Ovary (tissue), 10 donors: ENCODE measurements at places on chromosomes 12 and 14. TPM values are rescaled to one million over a fixed set of nuclear protein-coding genes. Genes with fewer than 3 reads are reported as not detected.

Gene NELL2
- polyA plus RNA-seq, result 1.7 TPM

Gene CLEC4D
- polyA plus RNA-seq, result 0.05 TPM

Gene ZNF219
- polyA plus RNA-seq, result 31.0 TPM

Gene GPRC5D
- 0.22 TPM for polyA plus RNA-seq

Gene PARP11
- polyA plus RNA-seq, result 11.8 TPM

Gene PPP1R36
- polyA plus RNA-seq, result 0.68 TPM

Gene TMEM253
- 0.40 TPM for polyA plus RNA-seq

Gene CPNE6
- 0.55 TPM for polyA plus RNA-seq

Gene SERPINA1
- polyA plus RNA-seq, result 1.9 TPM

DNA sequence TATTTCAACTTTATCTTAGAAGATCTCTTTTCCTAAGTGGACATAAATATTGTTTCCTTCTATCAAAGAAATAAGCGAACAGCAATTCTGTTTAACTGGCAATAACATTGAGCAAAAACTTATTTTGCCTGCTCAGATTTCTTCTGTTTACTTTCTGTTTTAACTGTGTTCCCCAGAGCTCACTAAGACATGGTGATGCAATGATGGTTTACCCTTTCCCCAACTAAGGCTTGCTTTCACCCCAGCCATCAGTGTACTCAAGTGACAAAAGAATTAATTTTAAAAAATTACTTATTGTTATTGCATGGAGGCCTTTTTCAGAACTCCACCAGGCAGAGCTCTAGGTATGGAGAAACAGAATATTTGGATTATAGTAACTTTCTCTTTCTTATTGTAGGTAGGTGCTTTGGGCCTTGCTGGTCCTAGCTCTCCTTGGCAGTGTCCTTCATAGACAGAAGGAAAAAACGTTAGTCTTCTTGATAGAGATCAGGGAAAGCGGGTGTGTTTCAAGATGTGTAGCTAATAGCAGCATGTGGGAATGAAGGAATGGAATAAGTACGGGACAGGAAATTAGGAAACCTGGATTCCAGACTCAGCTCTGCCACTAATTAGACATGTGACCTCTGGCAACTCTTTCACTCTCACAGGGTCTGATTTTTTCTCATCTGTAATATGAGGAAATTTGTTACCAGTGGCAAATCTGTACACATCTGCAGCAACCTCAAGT is 14.6 kb upstream of the DDHD1 start:
- H3K27ac ChIP-seq, result no peak overlapping the region
- no peaks in the 10 kb centered on the region for H3K27me3 ChIP-seq
- no peak overlapping the region for H3K4me3 ChIP-seq
- no peaks in the 10 kb centered on the region for H3K36me3 ChIP-seq
- H3K4me1 ChIP-seq, result no peaks in the 10 kb centered on the region
- no peak for DNase-seq

GRCh38 chr14:85934886-85935254 is 404.9 kb downstream of the FLRT2 start:
- no peaks in the 10 kb centered on the region for H3K27me3 ChIP-seq
- H3K27ac ChIP-seq, result no peak overlapping the region
- DNase-seq, result no peak
- H3K4me1 ChIP-seq, result no peaks in the 10 kb centered on the region
- peak overlapping the region; percentile 2 for H3K4me3 ChIP-seq

- no peak overlapping the region for H3K4me3 ChIP-seq
- no peaks in the 10 kb centered on the region for H3K36me3 ChIP-seq
- H3K27ac ChIP-seq, result no peak overlapping the region
Observed at GRCh38 chr14:51318813-51319597, 79.0 kb downstream of the TMX1 start.

DNA sequence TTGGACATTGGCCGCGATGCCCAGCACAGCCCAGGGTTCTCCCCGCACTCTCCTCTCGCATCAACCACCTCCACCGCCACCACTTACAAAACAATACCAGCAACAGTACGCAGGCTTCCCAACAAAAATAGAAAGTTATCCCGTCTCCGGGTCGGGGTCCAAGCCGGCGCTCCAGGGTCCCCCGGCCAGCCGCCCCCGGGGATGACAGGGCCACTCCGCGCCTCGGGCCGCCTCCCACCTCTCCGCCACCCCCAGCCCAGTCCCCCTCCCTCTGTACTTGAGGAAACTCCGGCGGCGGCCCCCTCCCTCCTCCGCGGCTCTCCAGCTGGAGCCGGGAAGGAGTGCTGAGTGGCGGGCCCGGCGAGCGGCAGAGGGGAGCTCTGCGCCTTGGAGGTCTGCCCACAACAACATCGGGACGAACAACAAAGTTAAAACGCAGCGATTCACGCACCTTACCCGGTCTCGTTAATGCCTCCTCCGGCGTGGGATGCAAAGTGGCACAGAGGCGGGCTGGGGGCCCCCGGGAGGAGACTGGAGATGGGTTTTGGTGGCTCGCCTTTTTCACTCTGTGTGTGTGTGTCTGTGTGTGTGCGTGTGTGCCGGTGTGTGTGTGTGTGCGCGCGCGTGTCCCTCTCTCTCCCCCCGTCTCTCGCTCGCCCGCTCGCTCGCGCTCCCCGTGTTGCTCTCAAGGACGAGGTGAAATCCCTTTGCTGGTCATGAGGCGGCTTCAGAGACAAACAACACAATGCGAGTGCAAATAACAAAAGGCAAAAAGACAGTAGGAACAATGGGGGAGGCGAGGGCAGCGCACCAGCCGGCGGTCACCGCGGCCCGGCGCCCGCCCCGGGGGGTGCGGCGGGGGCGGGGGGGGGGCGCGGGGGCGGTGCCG is 386.8 kb downstream of the BCAT1 start:
- H3K27ac ChIP-seq, result peak overlapping the region; percentile 84
- no peaks in the 10 kb centered on the region for H3K36me3 ChIP-seq
- H3K27me3 ChIP-seq, result no peaks in the 10 kb centered on the region
- peak overlapping the region; percentile 74 for H3K4me3 ChIP-seq
- DNase-seq, result peak; percentile 85
- peaks cover 2% of the 10 kb centered on the region for H3K4me1 ChIP-seq

- DNase-seq, result no peak
- no peaks in the 10 kb centered on the region for H3K36me3 ChIP-seq
- no peaks in the 10 kb centered on the region for H3K27me3 ChIP-seq
- no peaks in the 10 kb centered on the region for H3K4me1 ChIP-seq
- no peak overlapping the region for H3K4me3 ChIP-seq
- no peak overlapping the region for H3K27ac ChIP-seq
Observed at GRCh38 chr14:104101651-104102281, 16.3 kb downstream of the ASPG start.

- no peaks in the 10 kb centered on the region for H3K27me3 ChIP-seq
- no peaks in the 10 kb centered on the region for H3K36me3 ChIP-seq
- H3K4me3 ChIP-seq, result no peak overlapping the region
- H3K4me1 ChIP-seq, result no peaks in the 10 kb centered on the region
- H3K27ac ChIP-seq, result no peak overlapping the region
Observed at GRCh38 chr14:94394025-94394493, 5.7 kb upstream of the SERPINA1 start.

- no peak overlapping the region for H3K4me3 ChIP-seq
- DNase-seq, result no peak
- H3K4me1 ChIP-seq, result peaks cover 4% of the 10 kb centered on the region
- H3K36me3 ChIP-seq, result no peaks in the 10 kb centered on the region
Observed at GRCh38 chr14:99657645-99658155, 12.8 kb downstream of the HHIPL1 start.

- H3K27ac ChIP-seq, result no peak overlapping the region
- no peaks in the 10 kb centered on the region for H3K4me1 ChIP-seq
- no peak overlapping the region for H3K4me3 ChIP-seq
- H3K27me3 ChIP-seq, result no peaks in the 10 kb centered on the region
- no peaks in the 10 kb centered on the region for H3K36me3 ChIP-seq
Observed at GRCh38 chr12:22084852-22085251, 38.8 kb downstream of the CMAS start.

DNA sequence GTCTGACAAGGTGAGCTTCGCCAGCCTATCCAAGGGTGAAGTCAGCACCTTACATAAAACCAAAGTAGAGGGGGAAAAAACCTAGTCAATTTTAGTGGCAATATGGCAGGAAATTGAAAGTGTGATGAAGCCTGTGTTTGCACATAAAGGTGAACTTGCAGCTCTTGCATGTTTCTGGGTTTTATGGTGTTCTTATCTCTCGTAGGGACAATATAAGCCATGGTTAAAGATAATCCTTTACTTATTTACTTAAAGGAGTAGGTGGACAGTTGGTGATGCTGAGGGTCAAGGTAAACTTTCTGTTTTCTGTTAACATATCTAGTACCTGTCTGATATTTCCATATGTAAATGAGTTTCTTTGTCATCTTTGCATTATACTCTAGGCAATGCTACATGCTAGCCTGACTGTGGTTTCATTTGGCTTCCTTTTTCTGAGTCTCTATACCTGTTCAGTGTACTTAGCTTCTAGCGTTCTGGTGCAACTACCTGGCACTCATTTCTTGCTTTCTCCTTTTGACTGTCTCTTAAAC is 32.8 kb downstream of the CCDC91 start:
- no peak overlapping the region for H3K27ac ChIP-seq
- H3K36me3 ChIP-seq, result no peaks in the 10 kb centered on the region
- no peak overlapping the region for H3K4me3 ChIP-seq
- no peak for DNase-seq
- no peaks in the 10 kb centered on the region for H3K27me3 ChIP-seq
- no peaks in the 10 kb centered on the region for H3K4me1 ChIP-seq

DNA sequence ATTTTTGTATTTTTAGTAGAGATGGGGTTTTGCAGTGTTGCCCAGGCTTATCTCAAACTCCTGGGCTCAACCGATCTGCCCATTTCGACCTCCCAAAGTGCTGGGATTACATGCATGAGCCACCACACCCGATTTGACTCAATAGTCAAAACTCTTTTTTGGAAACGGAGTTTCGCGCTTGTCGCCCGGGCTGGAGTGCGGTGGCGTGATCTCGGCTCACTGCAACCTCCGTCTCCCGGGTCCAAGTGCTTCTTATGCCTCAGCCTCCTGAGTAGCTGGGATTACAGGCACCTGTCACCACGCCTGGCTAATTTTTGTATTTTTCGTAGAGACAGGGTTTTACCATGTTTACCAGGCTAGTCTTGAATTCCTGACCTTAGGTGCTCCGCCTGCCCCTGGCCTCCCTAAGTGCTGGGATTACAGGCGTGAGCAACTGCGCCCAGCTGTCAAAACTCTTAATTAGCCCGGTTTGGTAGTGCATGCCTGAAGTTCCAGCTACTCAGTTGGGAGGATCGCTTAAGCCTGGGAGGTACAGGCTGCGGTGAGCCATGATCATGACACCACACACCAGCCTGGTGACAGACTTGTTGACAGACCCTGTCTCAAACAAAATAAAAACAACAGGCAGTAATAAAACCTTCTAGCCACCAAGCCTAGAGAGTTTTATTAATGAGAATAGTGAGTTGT is 12.4 kb downstream of the MED21 start:
- DNase-seq, result no peak
- H3K27ac ChIP-seq, result no peak overlapping the region
- H3K27me3 ChIP-seq, result no peaks in the 10 kb centered on the region
- no peaks in the 10 kb centered on the region for H3K4me1 ChIP-seq
- H3K4me3 ChIP-seq, result no peak overlapping the region
- H3K36me3 ChIP-seq, result no peaks in the 10 kb centered on the region

DNA sequence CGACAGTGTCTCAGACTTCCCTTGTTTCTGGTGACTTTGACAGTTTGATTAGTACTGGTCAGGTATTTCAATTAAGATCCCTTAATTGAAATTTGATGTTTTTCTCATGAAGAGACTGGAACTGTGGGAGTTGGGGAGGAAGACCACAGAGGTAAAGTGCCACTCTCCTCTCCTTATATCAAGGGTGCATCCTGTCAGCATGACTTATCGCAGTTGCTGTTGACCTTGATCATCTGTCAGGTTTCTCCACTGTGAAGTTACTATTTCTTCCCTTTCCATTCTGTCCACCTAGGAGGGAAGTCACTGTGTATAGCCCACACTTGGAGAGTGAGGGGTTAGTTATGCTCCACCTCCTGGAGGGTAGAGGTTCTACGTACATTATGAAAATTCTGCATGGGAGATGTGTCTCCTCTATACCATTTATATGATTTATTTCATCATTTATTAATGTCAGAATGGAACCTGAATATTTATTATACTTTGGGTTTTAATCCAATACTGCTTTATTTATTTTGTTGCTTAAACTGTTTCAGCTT is 40.3 kb upstream of the SMOC1 start:
- H3K4me1 ChIP-seq, result no peaks in the 10 kb centered on the region
- no peaks in the 10 kb centered on the region for H3K27me3 ChIP-seq
- no peak overlapping the region for H3K4me3 ChIP-seq
- H3K36me3 ChIP-seq, result no peaks in the 10 kb centered on the region

DNA sequence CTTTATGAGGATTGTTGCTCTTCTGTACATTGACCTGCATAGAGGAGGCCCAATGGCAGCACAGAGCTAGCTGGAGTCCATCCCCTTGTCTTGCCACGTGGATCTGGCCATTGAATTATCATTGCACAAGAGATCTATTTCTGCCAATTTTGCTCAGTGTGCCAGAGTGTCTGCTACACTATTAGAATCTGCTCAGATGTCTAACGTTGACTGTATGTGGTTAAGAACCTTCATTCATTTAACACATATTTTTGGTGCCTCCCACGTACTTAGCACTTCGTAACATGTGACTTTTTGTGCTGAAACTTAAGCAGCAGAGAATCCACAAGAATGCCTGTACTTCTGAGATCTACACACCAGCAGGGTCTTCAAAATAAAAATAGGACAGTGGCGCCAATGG is 166.0 kb upstream of the VASH1 start:
- H3K4me3 ChIP-seq, result no peak overlapping the region
- no peak overlapping the region for H3K27ac ChIP-seq
- H3K36me3 ChIP-seq, result no peaks in the 10 kb centered on the region
- DNase-seq, result no peak
- no peaks in the 10 kb centered on the region for H3K4me1 ChIP-seq
- no peaks in the 10 kb centered on the region for H3K27me3 ChIP-seq

DNA sequence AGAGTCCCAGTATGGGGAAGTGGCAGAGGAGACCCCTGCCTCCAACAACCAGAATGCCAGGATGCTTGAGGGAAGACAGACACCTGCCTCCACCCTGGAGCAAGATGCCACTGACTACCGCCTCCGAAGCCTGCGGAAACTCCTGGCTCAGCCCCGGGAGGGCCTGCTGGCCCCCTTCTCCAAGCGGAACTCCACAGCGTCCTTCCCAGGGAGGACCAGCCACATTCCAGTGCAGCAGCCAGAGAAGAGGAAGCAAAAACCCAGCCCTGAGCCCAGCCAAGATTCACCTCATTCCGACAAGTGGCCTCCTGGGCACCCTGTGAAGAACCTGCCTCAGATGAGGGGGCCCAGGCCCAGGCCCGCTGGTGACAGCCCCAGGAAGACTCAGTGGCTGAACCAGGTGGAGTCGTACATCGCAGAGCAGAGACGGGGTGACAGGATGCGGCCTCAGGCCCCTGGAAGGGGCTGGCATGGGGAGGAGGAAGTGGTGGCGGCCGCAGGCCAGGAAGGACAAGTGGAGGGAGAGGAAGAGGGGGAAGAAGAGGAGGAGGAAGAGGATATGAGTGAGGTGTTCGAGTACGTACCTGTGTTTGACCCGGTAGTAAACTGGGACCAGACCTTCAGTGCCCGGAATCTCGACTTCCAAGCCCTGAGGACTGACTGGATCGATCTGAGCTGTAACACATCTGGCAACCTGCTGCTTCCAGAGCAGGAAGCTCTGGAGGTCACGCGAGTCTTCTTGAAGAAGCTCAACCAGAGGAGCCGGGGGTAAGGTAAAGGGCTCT is 93.7 kb downstream of the B4GALNT3 start:
- no peak overlapping the region for H3K27ac ChIP-seq
- H3K27me3 ChIP-seq, result no peaks in the 10 kb centered on the region
- no peaks in the 10 kb centered on the region for H3K4me1 ChIP-seq
- DNase-seq, result no peak
- no peak overlapping the region for H3K4me3 ChIP-seq

- H3K27me3 ChIP-seq, result no peaks in the 10 kb centered on the region
- no peak for DNase-seq
- H3K36me3 ChIP-seq, result no peaks in the 10 kb centered on the region
- H3K4me1 ChIP-seq, result no peaks in the 10 kb centered on the region
Observed at GRCh38 chr12:120406069-120406468, 31.8 kb upstream of the COX6A1 start.
